ENCODE measurements at places on chromosomes 1 and 21.

- DNase-seq, result no peak
These were observed 465.6 kb upstream of the ADGRL4 start for GRCh38 chr1:79472067-79472656.

DNA sequence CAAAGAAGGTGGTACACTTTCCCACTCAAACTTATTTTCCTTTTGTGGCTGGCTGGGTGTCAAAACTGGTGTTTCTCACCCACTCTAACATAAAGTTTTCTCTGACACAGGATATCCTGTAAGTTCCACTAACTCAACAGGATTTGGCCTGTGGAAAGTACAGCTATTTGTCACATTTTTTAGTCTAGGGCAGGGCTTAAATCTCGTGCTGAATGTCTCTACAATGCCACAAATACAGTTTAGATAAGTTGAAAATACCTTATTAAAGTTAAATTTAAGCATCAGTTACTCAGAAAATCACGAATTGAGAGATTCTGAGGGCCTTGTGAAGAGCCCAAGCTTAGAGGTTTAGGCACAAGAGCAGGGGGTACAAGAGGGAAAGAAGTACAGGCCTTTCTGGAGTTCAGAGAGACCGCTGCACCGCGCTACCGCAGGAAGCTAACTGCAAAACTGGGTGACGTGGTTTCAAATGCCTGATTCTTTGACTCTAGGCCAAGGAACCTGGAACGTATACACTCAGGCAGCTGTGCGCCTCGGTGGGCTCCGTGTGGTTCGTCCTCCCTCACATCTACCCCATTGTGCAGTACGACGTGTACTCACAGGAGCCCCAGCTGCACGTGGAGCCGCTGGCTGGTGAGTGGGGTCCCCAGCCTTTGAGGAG is 23.4 kb upstream of the PWP2 start:
- DNase-seq, result no peak

DNA sequence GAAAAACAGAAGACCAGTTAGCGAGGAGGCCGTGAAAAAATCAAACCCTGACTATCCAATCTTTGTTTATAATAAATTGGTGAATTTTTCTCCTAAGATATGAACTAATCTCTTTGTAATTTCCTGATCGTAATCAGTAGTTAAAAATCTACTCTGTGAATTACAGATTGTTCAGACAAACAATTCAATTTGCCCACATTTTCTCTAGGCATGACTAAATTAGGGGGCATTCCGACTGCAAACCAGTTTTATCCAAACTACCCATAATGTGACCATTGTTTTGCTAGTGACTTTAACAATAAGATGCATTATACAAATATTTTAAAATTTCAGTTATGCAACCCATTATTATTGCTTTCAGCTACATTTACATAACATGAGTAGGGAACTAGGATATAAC is 546.9 kb upstream of the ADAMTS5 start:
- DNase-seq, result no peak

DNA sequence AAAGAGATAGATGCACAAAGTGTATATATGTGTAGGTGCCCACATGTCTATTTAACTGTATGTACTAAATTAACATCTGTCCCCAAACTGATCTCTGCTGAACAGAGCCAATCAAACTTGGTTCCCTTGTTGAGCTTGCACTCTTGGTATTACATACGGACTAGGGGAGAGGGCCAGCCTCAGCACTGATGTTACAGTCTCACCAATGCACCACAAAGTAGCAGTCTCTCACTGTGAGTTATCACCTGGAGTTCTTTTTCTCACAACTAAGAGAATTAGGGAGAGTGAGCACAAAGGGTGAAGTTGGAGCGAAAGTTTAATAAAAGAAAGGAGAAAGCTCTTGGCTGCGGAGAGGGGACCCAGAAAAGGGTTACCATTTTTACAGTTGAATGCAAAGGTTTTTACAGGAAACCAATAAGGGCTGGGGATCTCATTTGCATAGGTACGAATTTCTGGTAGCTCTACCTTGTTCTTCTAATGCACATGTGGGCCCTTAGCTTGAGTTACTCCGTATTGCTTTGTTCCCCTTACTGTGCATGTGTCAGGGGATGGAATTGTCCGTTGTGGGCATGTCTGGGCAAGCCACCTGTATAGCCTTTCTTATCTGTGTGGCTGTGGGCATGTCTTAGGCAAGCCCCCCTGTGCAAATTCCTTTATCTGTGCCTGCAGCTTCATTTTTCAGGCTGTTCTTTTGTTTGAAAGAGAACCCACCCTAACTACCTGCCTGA is 13.3 kb upstream of the CHI3L2 start:
- no peak for DNase-seq

DNA sequence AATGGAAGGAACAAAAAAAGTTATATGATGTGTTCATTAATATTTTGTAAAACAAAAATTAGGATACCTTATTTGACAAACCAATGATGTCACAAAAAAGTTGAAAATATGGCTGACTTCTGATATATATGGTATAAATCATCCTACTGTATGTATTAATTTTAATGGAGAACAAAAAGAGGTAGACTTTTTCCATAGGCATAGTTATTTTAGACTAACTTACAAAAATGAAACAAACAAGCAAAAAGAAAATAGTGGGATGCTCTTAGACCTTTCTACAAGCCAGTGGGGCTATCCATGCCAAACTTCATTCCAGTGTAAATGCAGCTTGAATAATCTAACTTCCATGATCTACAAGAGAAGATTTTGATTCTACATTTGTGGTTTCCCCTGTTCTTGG is 522 bp upstream of the SPTA1 start:
- no peak for DNase-seq

DNA sequence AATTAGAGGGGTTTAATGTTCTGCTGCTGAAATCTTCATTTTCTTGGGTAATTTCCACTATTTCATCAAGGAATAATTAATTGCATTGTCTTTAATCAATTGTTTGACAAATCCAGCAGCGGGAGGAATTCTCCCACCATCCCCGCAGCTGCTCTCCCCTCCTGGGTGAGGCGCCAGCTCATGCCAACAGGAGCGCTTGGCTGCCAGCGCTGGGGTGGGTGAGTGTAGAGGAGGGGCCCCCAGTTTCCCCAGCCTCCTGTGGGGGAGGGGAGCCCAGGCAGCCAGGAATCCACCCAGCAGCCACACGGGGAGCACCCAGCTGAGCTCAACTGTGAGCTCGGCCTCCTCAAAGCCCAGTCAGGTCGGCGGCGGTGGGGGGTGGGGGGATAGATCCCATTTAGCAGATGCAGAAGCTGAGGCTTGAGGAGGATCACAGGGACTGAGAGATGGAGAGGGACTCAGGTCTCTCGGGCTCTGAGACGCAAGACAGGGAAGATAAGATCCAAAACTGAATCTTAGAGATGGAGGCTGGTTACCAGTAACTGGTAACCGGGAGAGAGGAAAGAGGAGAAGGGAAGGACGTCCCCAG is 46.5 kb downstream of the FOXO6 start:
- no peak for DNase-seq

DNA sequence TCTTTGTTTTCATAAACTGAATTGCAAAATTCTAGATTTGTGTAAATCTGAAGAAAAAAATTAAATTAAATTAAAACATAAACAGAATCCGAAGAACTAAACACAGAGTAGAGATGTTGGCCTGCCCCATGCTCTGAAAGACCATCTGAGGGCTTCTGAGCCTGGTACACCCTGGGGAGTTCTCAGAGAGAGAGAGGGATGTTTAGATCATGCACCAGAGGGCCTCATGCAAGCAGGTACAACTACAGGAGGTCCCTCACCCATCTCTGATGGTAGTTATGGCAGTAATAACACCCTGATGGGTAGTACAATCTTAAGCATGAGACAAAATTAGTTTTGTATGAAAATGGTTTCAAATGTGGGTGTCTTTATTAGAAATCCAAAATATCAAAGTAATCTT is 127.7 kb downstream of the TGFB2 start:
- no peak for DNase-seq

DNA sequence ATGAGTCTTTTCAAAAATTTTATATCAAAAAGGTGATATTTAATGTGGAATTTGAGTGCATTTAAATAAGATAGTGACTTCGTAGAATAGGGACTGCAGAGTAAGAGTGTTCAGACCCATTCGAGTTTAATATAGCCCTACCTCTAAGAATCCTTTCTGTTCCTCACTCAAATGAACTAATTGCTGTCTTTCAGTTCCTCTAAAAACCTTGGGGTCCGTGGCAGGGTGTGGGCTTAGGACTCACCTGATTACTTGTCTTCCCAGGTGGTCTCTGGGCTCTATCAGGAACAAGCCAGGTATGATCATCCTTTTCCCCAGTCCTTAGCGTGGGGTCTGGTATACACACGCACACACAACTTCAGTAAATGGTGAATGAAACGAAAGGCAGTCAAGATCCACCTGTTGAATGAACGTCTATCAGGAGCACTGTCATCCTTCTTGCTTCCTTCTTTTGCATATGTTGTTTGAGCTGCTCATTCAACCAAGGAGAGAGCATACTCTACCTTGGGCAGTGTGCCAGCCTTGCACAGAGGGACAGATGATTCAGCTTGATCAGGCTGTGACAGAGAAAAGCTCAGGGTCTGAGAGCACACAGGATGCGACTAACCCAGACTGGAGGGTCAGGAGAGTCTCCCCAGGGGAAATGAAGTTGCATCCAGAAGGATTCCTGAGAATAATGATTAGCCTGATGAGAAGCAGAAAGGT is 1.2 kb upstream of the RNF11 start:
- DNase-seq, result peak; percentile 68

DNA sequence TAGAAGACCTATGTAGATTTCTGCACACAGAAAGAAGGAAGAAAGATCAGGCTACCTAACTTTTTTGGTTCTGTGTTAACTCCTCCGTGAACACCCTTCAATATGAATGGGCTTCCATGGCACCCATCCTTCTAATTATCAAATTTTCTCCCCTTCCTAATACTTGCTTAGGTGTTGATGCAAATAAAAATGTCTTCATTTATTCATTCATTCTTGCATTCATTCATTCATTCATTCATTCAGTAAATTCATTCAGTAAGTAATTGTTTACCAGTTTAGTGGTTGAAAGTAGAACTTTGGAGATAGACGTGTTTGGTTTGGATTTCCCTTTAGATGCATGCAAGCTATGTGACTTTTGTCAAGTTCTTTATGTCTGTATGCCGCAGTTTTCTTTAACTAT is 4.6 kb downstream of the CHI3L2 start:
- no peak for DNase-seq

DNA sequence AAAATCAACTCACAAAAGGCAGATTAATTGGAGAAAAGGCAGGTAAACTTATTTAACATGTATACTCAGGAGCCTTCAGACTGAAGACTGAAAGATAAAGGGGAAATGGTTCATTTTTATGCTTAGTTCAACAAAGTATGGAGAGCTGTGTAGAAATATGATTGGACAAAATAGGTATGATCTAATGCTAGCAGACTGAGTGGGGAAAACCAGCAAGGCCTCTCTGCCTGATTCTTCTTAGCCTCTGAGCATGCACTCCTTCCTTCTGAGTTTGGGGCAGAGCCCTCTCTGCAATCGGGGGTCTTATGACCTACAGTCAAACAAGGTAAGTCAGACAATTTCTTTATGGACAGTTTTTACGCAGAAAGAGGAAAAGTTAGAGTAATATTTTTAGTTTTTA is 38.8 kb upstream of the SUCO start:
- DNase-seq, result no peak

- DNase-seq, result no peak
These were observed 9.5 kb downstream of the ATP1B1 start for GRCh38 chr1:169115891-169116585.

DNA sequence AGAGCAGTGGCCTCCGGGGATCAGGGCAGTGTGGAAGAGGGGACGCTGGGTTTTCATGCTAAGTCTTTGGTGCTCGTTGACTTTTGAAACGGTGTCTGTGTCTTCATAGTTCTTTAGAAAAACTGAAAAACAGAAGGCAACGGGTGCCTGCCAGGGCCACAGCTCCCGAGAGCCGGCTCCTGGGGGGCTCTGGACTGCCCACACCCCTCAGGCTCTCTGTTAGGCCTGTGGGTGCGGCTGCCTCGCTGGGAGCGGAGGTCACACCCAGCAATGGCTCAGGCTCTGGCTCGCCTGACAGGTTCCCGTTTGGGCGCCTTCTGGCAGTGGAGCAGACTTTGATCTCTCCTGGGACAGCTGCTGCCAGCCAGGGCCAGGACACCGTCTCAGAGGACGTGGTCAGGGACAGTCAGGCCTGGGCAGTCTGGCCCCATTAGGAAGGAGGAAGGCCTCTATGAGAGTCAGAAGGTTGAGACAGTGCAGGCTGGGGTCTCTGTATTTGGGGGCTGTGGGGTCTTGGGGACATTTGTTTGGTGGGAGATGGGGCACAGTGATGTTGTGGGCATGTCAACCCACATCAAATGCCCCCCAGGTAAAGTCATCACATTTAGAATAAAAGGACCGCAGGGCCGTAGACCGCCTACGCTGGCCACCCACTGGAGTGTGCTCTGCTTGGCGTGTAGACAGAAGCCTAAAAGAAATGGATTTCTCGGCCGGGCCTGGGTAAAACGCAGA is 5.6 kb downstream of the ARHGEF16 start:
- no peak for DNase-seq

- DNase-seq, result peak; percentile 51
These were observed 78.0 kb downstream of the HIVEP3 start for GRCh38 chr1:41840592-41841246.

GRCh38 chr21:38365521-38365920 is 108.7 kb downstream of the KCNJ15 start:
- DNase-seq, result no peak

DNA sequence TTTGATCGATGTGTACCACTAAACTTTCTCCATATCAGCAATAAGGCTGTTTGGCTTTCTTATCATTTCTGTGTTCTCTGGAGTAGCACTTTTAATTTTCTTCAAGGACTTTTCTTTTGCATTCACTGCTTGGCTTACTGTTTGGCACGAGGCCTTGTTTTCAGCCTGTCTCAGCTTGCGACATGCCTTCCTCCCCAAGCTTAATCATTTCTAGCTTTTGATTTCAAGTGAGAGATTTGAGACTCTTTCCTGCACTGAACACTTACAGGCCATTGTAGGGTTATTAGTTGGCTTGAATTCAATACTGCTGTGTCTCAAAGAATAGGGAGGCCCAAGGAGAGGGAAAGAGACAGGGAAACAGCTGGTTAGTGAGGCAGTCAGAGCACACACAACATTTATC is 120.6 kb upstream of the KCND3 start:
- DNase-seq, result no peak

DNA sequence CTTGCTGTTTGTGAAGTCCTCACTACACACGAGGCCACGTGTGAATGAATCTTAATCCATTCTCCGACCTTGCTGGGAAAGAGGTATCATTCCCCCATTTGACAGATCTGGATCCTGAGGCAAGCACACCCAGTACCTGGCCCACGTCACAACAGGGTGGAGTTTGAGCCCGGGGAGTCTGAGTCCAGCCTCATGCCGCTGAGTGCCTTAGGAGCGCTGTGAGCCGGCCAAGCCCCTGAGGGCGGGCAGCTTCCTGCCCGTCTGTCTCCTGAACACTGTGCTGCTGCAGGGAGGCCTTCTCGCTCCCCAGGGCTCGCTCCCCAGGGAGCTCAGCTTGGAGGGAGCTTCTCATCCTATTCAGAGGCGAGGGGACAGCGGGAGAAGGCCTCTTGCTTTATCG is 29.7 kb downstream of the SLC45A1 start:
- DNase-seq, result no peak

DNA sequence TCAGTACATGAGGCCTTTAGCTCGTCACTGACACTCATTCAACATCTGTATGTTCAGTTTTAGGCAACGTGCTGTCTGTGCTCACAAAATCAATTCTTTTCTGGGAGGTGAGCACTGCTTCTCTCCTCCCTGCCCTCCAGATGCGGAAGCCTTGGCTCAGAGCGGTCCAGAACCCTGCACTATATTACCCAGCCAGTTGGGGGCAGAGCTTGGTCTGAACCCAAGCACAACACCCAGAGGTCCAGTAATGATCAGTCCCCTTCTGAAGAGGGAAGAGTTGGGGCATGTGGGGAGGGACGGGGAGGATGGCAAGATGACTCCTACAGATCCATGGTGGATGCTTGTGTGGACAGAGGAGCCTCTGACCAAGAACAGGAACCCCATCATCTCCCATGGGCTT is 5.6 kb upstream of the DSCAM start:
- DNase-seq, result no peak
